ENCODE measurements at places on chromosomes 1 and 21.
A peak's percentile ranks its signal among the peaks of the same experiment; 100 is the strongest.

GRCh38 chr1:67584938-67585337 is 100.1 kb upstream of the GADD45A start:
- no peak for DNase-seq

DNA sequence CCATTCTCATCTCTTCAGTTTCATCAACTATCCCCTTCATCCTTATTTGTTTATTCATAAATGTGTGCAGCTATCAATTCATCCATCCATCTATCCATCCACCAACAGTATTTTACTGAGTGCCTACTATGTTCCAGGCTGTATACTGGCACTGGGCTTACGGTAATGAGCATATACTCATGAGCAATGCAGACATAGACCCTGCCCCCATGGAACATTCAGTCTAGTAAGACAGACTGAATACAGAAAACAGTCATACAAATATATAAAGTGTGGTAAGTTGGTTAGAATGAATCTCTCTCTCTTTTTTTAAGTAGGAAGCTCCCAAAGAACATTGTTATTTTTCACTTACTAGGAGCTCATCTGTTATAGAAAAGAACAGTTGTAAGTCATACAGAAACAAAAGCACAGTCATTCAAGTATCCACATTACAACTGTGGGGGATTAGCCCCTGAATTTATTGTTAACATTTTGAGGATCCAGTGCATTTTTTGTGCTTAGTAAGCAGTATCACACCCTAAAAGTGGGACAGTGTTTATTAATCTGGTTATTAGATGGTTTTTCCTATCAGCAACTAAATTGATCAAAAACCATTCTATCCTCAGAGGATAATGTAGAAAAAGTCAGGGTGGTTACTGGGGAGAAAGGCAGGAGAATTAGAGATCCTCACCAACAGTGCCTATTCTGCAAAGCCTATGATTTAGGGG is 3.6 kb downstream of the SLC16A4 start:
- no peak for DNase-seq

DNA sequence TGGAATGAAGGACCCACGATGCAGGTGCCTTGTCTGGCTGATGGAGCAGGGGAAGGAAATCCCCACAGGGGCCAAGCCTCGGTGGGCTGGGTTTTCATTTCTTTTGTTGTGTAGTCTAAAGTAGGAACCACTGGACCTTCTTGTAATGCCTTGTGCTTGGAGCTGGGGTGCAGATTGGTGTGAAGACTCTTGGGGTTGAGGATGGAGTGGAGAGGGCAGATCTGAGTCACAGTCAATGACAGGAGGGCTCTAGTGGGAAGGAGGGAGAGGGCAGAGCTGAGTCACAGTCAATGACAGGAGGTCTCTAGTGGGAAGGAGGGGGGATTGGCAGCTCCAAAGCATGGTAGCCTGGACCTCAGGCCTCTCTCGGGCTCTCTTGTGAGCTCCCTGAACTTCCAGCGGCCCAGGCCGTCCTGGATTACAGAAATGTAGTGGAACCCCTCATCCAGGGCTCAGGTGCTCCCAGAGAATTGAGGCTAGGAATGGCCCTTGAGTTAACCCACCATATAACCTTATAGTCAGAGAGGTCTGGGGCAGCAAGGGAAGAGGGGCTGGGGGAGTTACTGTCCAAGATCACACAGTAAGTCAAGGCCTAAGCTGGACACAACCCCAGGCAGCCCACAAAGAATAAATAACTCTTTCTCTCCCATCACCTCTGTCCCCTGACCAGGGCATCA is 313.8 kb downstream of the MATN1 start:
- DNase-seq: no peak

DNA sequence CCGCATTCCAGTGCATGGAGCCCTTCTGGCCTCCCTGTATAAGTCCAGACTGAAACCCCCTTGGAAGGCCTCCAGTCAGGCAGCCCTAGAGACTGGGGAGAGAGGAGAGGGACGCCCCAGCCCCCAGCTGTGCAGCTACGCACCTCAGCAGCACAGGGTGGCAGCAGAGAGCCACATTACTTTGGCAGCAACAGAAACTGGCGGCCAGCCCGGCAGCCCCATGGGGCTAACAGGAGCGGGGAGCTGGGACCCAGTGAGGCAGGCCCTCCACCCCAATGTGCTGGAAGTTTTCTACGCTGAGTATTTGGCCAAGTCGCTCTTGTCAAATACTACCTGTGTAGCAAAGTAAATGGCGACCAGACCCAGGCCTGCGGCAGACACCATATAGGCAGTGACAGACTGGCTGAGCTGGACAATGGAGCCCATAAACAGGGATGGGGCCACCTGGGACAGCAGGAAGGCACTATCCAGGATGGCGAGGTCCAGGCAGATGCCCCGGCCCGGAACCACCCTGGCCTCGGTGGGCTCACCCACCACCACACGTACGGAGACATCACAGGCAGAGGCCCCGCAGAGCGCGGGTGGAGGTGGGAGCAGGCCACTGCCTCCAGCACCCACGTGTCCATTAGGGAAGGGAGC is 21.2 kb downstream of the SLC45A3 start:
- DNase-seq: peak; percentile 66

DNA sequence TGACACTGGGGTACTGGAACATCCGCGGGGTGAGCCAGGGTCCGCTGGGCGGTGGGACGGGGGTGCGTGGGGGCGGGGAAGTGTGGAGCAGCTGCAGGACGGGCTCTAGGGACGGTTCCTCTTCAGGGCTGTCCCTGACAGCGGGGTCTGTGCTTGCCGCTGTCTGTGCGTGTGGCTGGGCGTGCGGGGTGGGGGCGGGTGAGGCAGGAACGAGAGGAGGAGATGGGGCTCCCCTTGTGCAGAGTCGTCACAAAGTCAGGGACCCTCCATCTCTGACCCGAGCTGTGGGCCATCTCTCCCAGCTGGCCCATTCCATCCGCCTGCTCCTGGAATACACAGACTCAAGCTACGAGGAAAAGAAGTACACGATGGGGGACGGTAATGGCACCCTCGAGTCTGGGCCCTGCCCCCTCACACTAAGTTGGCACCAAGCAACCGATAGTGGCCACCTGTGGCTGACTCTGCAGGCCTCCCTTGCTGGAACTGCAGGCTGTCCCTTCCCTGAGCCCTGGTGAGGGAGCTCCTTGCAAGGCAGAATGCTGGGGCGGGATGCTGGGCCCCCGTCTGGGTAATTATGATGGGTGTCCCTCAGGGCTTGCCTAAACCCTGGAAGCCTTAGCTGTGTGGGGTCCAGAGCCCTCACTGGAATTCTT is 392 bp downstream of the GSTM2 start:
- no peak for DNase-seq

DNA sequence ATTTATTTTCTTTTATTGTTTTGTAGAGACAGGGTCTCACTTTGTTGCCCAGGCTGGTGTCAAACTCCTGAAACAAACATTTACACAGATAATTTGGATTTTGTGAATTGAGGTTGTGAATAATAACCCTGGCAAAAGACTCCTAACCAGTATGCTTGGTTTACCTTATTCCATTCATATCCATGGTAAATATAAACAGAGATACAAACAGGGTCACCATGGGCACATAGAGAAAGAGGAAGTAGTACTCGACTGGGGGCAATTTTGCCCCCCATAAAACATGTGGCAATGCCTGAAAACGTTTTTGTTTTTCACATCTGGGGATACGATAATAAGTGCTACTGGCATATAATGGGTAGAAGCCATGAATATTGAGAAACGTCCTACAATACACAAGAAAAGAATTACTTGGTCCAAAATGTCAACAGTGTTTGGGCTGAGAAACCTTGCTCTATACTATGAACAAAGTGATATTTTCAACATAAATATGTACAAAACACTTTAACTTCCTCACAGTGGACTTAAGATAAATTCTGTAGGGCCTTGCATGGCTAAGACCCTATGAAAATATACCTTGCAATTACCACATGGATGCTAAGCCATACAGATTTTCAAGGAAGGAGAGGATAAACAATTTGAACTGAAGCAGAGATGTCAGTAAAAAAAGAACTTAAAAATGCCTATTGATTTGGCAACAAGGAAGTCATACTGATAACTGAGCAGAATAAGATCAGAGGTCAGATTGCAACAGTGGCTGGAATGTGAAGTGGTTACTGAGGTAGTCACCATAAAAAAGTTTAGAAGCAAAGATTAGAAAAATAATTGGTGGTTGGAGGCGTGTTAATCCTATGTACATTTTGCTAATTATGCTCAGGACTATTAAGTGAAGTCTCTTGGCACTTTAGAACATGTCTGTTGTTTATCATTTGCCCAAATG is 27.4 kb upstream of the ASPM start:
- peak; percentile 28 for DNase-seq

- no peak for DNase-seq
Measured at GRCh38 chr1:106393046-106393445, 663.4 kb upstream of the PRMT6 start.

DNA sequence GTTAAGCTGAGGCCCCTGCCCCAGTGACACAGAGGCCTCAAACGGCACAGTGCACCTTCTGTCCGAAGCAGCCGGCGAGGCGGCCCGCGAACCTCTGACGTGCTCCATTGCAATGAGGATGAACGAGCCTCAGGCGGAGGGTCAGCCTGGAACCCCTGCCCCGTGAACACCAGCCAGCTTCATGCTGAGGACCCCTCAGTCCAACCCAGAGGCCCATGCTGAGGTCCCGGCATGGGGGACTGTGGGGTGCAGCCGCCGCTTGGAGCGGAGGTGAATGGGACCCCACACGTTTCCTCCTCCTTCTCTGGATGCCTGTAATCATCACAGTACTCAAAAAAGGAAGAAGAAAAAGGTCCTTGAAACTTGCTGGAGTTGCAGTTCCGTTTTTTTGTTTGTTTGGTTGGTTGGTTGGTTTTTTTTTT is 62.1 kb downstream of the PRKCZ start:
- no peak for DNase-seq

- peak; percentile 17 for DNase-seq
Measured at GRCh38 chr1:206787891-206788290, 15.6 kb upstream of the IL10 start.

- DNase-seq: no peak
Measured at GRCh38 chr1:80251591-80251990, 1245.1 kb upstream of the ADGRL4 start.

DNA sequence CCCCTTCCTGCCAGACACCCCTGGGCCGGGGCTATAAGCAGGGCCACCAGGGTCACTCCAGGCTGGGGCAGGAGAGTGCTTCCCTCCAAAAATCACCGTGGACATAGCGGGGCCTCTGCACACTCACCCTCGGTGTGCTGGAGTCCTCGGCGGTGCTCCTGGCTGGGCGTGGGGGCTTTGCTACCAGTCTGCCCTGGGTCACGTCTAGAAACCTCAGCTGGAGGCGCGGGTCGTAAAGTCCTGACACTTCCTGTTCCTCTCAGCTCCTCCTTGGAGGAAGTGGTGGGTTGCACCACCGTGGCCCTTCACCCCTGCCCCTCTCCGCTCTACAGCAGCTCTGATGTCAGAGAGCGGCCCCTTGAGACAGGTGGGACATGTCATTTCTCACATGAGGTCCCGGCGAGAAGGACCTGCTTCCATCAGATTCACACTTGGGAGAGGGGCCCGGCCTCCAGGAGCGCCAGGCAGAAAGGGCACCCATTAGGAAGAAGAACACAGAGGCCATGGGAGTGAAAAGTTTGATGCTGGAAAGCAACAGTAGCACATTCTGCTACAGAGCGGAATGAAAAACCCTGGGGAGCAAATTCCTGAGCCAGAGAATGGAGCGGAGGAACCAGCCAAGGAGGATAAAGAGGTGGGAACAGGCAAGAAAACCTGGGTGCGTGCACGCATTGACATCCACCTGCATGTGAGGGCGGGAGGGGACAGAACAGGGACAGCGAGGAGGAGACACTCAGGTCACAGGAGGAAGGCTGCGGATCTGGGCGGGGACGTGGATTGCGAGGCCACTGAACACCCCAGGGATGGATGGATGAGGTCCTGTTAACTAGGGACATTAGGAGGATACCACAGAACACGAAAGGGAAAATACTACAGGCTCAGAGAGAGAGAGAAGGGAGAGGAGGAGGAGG is at the start of gene ITGB2:
Gene ITGB2 (minus strand): TSS at position 206 of the 911 bp plus-strand sequence. CDS start 10,117 bp downstream, outside the sequence.
- DNase-seq: no peak

DNA sequence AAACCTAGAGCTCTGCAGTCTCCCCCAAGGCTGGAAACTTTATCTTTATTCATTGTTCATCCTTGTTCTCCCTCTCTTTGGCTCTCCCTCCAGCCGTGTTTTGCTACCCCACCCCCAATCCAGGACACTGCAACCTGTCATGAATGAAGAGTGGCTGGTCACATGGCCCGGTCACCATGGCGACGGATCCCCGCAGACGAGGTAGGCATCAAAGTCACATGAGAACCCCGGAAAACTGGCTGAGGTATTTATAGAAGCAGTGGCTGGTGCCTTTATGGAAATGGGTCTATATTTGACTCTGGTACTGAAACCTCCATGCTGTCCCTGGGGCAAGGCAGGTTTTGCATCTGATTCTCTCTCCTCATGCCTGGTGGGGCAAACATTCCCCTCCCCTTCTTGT is 13.4 kb upstream of the SLC6A17 start:
- no peak for DNase-seq

DNA sequence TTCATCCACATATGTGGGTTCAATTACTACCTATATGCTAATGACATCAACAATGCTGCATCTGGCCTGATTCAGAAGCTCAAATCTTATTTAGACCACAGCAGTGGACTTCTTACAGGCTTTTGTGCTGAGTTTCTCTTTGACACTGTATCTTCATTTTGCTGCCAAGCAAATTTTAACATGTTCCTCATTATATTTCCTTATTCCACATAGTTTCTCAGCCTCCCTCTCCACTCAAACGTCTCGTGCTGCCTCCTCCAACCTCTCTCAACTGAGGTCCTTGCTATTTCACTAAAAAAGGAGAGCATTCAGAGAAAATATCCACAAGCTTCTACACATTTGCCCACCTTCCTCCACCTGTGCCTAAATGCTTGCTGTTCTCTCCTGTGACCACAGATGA is 6.5 kb downstream of the TDRKH start:
- DNase-seq: no peak

- no peak for DNase-seq
Measured at GRCh38 chr1:47872886-47873285, 124.3 kb downstream of the TRABD2B start.

DNA sequence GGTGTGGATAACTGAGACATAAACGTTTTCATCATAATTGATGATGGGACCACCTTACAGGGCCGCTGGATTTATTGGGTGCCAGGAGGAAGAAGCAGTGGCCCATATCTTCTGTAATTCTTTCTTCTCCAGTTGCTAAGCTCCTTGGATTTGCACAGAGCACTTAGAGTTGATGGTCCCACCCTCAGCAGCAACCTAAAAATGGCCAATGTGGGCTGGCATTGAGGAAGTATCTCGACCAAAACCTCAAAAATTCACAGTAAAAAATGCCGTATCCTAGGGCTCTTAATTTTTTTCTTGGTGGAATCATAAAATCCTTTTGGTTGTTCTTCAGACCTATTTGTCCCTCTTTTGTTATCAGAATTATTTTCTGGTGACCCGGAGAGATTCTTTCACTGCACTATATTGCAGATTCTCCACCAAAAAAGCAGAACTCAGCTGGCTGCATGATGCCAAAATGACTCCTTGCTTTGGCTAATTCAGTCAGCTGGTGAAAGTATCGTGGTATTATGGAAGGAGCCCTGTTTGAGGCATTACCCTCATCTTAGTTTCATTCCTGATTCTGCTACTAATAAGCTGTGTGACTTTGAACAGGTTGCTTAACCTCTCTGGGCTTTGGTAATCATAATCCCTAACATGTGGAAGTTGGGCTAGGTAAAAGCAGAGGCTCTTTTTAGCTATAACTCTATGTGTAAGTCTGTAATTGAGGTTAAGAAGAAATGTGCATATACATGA is 27.6 kb downstream of the KIRREL1 start:
- no peak for DNase-seq
